ENCODE measurements at places on chromosomes 3 and 15. TPM values are rescaled to one million over a fixed set of nuclear protein-coding genes. Genes with fewer than 3 reads are reported as not detected.

The RARB gene
- total RNA-seq: 5.8 TPM

GRCh38 chr3:69929019-69929418, 70.5 kb upstream of the SAMMSON start:
- H3K27me3 ChIP-seq: no peaks in the 10 kb centered on the region
- peaks cover 7% of the 10 kb centered on the region for H3K4me1 ChIP-seq
- DNase-seq: no peak

- H3K4me3 ChIP-seq: no peak overlapping the region
- no peak for DNase-seq
- H3K27me3 ChIP-seq: no peaks in the 10 kb centered on the region
- H3K4me1 ChIP-seq: no peaks in the 10 kb centered on the region
- H3K36me3 ChIP-seq: no peaks in the 10 kb centered on the region
Observed at GRCh38 chr15:83955806-83956265, 279.7 kb upstream of the GOLGA6L4 start.

The PLA2G4E gene
- total RNA-seq: 1.5 TPM

- H3K27me3 ChIP-seq: no peaks in the 10 kb centered on the region
Observed at GRCh38 chr3:53161450-53161819, 426 bp downstream of the PRKCD start.

DNA sequence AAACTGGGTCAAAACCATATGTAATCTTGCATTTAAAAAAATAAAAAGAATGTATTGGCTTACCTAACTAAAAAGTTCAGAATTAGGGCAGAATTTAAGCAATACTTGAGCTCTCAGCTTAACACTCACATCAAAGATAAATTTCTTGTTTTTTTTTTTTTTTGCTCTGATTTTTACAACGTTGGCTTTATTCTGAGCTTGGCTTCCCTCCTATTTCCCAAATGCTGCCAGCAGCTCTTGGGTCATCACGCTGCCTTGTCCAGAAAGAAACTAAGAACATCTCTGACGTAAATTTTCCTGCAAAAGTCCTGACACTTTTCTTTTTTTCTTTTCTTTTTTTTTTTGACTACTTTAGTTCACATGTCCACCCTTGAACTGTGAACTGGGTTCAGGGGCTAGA, 150.6 kb upstream of the TGFBR2 start:
- H3K36me3 ChIP-seq: no peaks in the 10 kb centered on the region
- DNase-seq: no peak
- peak overlapping the region; percentile 43 for H3K27ac ChIP-seq
- no peaks in the 10 kb centered on the region for H3K4me1 ChIP-seq
- no peak overlapping the region for H3K4me3 ChIP-seq

- DNase-seq: no peak
- H3K36me3 ChIP-seq: peaks cover 65% of the 10 kb centered on the region
- no peak overlapping the region for H3K4me3 ChIP-seq
- no peak overlapping the region for H3K27ac ChIP-seq
- H3K27me3 ChIP-seq: no peaks in the 10 kb centered on the region
Observed at GRCh38 chr3:14130707-14131106, 5.9 kb downstream of the TMEM43 start.

DNA sequence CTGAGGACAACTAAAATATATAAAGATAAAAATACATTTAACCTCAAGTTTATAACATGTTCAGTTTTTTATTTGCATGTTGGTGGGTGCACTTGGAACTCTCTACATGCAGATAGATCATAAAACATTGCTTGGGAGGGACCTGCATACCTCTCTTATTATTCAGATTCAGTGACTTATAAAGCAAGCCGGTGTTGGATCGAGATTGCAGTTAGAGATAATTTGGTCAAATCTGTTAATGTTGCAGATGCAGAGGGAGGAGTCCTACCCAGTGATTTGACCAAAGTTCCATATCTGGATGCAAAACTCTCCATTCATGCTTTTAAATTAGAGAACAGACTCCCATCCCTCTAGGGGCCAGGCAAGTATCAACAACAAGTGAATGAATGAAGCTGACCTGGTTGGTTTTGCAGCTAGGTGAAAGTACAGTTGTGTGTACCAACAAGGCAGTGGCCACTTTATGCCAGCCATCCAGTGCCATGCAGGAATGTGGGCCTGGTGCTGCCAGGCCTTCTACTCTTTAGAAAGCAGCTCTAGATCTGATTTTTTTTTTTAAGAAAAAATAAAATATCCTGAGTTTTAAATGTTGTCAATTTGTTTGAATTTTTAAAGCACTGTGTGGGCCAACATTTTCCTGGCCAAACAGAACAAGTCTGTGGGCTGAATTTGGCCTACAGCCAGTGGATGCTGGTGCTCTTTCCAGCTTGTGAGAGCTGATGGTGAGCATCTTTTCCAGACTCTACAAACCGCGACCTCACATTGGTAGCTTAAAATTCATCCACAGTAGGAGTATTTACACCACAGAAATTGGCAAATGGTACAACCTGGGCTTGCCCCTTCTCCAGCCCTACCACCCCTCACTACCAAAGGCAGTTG, 12.3 kb downstream of the CDIN1 start:
- no peak for DNase-seq
- H3K27me3 ChIP-seq: no peaks in the 10 kb centered on the region
- no peaks in the 10 kb centered on the region for H3K4me1 ChIP-seq
- no peak overlapping the region for H3K4me3 ChIP-seq
- H3K27ac ChIP-seq: no peak overlapping the region

GRCh38 chr3:17091910-17092582, 207.3 kb downstream of the PLCL2 start:
- H3K4me3 ChIP-seq: no peak overlapping the region
- H3K36me3 ChIP-seq: no peaks in the 10 kb centered on the region
- H3K4me1 ChIP-seq: no peaks in the 10 kb centered on the region
- no peaks in the 10 kb centered on the region for H3K27me3 ChIP-seq

DNA sequence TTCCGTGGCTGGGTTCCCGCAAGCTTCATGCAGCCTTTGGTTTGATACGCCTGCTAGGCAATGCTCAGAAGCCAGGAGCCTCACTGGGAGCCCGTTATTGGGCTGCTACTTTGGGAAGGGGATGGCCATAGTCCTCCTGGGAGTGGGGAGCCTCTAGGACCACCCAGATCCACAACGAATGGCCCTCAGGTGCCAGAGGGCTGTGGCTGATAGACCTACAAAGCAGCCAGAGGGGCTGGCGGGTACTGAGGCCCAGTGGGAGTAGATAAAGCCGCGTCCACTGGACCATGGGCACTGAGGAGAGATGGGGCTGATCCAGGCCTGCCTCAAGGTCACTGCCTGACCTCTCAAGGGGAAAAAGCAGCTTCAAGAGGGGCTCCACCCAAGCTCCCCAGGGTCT, 714 bp downstream of the GNAT1 start:
- no peaks in the 10 kb centered on the region for H3K36me3 ChIP-seq
- H3K27ac ChIP-seq: no peak overlapping the region
- no peak overlapping the region for H3K4me3 ChIP-seq
- H3K27me3 ChIP-seq: peaks cover 23% of the 10 kb centered on the region

GRCh38 chr15:79431636-79432344, at the start of gene MINAR1:
MINAR1 (plus strand) TSS chr15:79432336; CDS start chr15:79456148, 23,812 bp downstream.
- peak within 1 kb of the TSS; percentile 26 for H3K4me3 ChIP-seq

DNA sequence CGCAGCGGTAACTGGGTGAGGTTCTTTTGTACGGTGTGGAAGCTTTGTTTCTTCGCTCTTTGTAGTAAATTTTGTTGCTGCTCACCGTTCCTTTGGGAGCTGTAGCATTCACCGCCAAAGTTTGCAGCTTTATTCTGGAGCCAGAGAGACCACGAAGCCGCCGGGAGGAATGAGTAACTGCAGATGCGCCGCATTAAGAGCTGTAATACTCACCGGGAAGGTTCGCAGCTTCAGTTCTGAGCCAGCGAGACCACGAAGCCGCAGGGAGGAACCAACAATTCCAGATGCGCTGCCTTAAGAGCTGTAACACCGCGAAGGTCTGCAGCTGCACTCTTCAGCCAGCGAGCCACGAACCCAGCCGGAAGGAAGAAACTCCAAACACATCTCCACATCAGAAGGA, 56.0 kb upstream of the DYNC1LI1 start:
- no peaks in the 10 kb centered on the region for H3K4me1 ChIP-seq
- no peaks in the 10 kb centered on the region for H3K27me3 ChIP-seq
- no peak for DNase-seq

The SH2D7 gene
- total RNA-seq: not detected

- peaks cover 43% of the 10 kb centered on the region for H3K36me3 ChIP-seq
- peaks cover 78% of the 10 kb centered on the region for H3K4me1 ChIP-seq
- H3K4me3 ChIP-seq: peak overlapping the region; percentile 97
- no peak for DNase-seq
- peak overlapping the region; percentile 100 for H3K27ac ChIP-seq
- no peaks in the 10 kb centered on the region for H3K27me3 ChIP-seq
Observed at GRCh38 chr3:129180461-129180860, 3.2 kb downstream of the CNBP start.

GRCh38 chr3:49028298-49028672, 913 bp downstream of the IMPDH2 start:
- no peaks in the 10 kb centered on the region for H3K27me3 ChIP-seq
- H3K36me3 ChIP-seq: peaks cover 74% of the 10 kb centered on the region
- H3K4me3 ChIP-seq: peak overlapping the region; percentile 80
- H3K4me1 ChIP-seq: peaks cover 12% of the 10 kb centered on the region
- no peak for DNase-seq

- no peak for DNase-seq
- H3K27ac ChIP-seq: no peak overlapping the region
- H3K36me3 ChIP-seq: no peaks in the 10 kb centered on the region
- no peaks in the 10 kb centered on the region for H3K27me3 ChIP-seq
Observed at GRCh38 chr3:24229468-24230221, 265.0 kb downstream of the THRB start.

The MAP1A gene
- total RNA-seq: 2.3 TPM

DNA sequence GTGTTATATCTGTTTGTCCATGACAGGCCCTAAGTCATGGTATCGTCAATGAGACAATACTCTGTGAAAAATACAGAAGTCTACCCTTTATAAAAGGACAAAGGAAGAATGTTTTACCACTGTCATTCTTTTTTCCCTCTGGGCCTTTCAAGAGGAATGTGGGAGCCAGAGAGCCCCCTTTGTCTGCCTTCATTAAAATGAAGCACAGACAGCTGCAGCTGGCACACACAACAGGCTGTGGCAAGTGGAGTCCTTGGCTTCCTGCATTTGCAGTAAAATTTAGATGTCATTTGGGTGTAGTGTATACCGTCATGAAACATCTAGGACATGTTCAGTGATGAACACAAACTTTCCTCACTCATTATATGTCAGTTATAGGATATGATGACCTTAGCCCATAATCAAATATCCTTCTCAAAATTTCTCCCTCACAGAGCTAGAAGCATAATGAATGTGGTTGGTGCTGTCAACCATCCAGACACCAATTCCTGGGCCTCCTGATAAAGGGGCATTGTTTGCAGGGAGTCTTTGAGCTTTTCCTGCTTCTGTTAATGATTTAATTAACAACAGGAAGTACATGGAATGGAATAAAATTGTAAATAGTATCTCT, 76.4 kb downstream of the DHX36 start:
- no peaks in the 10 kb centered on the region for H3K36me3 ChIP-seq
- no peaks in the 10 kb centered on the region for H3K4me1 ChIP-seq
- no peak overlapping the region for H3K27ac ChIP-seq
- no peak for DNase-seq

The SMAD6 gene
- total RNA-seq: 167 TPM

The FETUB gene
- not detected for total RNA-seq

DNA sequence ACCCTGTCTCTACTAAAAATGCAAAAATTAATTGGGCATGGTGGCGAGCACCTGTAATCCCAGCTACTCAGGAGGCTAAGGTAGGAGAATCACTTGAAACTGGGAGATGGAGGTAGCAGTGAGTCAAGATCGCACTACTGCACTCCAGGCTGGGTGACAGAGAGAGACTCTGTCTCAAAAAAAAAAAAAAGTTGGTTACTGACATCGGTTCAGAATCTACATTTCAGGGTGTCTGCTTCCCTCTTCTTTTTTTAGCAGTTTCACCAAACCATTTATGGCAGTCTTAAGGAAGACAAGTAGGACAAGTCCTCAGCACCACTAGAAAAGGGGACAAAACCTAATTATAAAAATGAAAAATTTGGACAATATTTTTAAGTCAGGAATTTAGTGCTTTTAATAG, 3.3 kb upstream of the USP4 start:
- H3K27me3 ChIP-seq: no peaks in the 10 kb centered on the region
- no peaks in the 10 kb centered on the region for H3K36me3 ChIP-seq
- H3K4me1 ChIP-seq: peaks cover 36% of the 10 kb centered on the region
- no peak overlapping the region for H3K4me3 ChIP-seq

- H3K4me1 ChIP-seq: no peaks in the 10 kb centered on the region
- H3K27ac ChIP-seq: no peak overlapping the region
- DNase-seq: no peak
Observed at GRCh38 chr3:57382933-57383332, 90.4 kb upstream of the ASB14 start.

The ACOX2 gene
- 20.1 TPM for total RNA-seq

DNA sequence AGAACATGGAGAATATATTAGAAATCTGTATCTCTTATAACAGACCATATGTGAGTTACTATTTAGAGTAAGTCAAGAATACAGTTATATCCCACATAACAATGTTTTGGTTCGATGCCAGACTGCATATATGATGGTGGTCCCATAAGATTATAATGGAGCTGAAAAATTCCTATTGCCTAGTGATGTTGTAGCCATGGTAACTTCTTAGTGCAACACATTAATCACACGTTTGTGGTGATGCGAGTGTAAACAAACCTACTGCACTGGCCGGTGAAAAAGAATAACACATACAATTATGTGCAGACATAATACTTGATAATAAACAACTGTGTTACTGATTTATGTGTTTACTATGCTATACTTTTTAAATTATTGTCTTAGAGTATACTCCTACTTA, 69.8 kb upstream of the MNS1 start:
- H3K27me3 ChIP-seq: no peaks in the 10 kb centered on the region
- DNase-seq: no peak
- H3K4me1 ChIP-seq: no peaks in the 10 kb centered on the region
- H3K4me3 ChIP-seq: no peak overlapping the region

GRCh38 chr3:133472889-133473288, 73.0 kb downstream of the BFSP2 start:
- DNase-seq: no peak
- H3K36me3 ChIP-seq: no peaks in the 10 kb centered on the region
- H3K4me3 ChIP-seq: no peak overlapping the region
- no peak overlapping the region for H3K27ac ChIP-seq
- no peaks in the 10 kb centered on the region for H3K27me3 ChIP-seq

The PRRT3 gene
- total RNA-seq: 1.4 TPM

DNA sequence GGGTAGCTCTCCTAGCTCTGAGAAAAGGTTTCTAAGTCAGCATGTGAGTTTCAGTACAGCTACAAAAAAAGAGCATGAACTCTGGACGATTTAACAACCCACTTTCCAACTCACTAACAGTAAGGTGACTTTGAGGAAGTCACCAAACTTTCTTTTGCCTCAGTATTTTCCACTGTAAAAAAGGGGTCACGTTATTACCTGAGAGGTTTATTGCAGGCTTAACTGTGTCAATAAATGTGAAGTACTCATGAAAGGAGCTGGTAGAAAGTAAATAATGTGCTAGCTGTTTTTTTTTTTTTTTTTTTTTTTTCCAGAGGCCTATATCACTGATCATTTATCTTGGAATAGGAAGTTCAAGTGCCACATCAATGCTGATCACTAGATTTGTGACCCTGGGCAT, 89.3 kb downstream of the PLSCR2 start:
- H3K4me1 ChIP-seq: no peaks in the 10 kb centered on the region
- H3K4me3 ChIP-seq: no peak overlapping the region
- H3K27me3 ChIP-seq: no peaks in the 10 kb centered on the region
- H3K27ac ChIP-seq: no peak overlapping the region

The THRB gene
- 19.7 TPM for total RNA-seq
